ENCODE measurements at places on chromosomes 5 and 9.

DNA sequence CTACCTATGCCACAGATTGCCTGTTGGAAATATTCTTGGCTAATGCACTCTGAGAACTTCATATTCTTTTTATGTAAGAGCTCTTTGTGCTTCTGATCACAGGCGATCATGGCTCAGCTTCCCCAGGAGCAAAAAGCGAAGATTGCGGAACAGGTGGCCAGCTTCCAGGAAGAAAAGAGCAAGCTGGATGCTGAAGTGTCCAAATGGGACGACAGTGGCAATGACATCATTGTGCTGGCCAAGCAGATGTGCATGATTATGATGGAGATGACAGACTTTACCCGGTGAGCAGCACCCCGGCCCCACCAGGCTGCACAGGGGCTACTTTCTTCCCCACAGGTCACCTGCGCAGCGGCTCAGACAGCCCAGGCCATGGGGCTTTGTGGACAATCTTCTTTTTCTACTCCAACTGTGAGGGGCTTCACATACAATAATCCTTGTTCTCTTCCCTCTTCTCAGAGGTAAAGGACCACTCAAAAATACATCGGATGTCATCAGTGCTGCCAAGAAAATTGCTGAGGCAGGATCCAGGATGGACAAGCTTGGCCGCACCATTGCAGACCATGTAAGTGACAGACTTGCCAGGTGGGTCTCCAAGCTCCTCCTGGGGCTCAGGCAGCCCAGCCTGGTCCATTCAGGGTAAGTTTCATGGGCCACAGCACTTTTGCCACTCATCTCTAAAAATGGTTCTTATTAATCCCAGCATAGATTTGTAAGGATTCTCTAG is 55.4 kb upstream of the LRRTM2 start:
- no peak for DNase-seq

- no peak for DNase-seq
Measured at GRCh38 chr5:179243333-179243732, 101.9 kb downstream of the ADAMTS2 start.

DNA sequence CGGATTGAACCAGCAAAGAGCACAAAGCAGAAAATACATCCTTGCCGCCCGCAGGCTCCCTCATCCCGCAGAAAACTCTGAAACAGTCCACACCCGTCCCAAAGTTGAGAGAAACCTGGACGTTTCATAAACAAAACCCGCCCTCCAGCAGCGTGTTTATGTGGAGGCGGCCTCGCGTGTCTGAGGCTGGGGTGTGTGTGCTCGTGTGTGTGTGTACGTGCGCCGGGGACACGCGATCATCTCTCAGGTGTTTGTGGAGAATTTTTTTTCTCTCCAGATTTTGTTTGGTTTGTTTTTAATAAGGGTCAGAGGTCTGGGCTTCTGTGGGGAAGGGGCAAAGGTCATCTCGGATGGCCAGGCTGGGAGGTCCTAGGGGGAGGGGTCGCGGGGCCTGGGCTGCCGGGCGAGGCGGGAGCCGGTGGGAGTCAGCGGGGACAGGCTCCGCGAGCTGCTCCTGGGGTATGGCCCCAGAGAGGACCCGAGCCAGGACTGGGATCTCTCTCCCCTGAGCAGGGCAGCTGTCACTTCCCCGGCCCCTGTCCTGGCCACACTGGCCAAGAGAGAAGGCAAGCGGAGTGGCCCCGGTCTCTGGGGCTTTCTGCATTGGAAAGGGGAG is 206.4 kb downstream of the C9orf50 start:
- DNase-seq: no peak

GRCh38 chr5:142934051-142934762 is 164.0 kb downstream of the ARHGAP26 start:
- DNase-seq: no peak

- no peak for DNase-seq
Measured at GRCh38 chr5:164098531-164098930, 593.1 kb downstream of the MAT2B start.
